ENCODE measurements at places on chromosomes 3 and 15.

DNA sequence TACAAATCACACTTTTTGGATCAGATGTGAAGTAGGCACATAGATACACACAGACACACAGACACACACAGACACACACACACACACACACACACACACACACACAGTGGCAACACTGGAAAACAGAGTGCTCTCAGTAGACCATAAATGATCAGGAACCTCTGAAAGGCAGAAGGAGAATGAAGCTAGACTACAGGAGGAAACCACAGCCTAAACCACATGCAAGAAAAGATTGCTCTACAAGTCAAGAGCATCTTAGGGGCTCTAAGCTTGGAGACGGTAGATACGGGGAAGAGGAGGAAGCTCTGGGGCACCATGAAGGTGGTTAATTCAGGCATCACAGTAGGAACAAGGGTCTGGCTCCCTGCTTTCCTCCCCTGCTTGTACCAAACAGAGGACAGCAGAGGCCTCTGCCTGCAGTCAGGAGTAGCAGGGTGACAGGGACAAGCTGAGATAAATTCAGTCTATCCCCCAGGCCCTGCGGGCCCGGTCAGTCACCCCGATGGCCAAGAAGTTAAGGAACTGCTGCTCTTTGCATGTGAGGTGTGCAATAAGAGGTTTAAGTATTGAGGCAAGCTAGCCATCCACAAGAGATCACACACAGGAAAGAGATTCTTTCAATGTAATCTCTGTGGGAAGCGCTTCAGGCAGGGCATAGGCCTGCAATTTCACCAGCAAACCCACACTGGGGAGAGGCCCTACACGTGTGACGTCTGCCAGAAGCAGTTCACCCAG is 23.5 kb upstream of the ARPIN start:
- peak; percentile 69 for DNase-seq

DNA sequence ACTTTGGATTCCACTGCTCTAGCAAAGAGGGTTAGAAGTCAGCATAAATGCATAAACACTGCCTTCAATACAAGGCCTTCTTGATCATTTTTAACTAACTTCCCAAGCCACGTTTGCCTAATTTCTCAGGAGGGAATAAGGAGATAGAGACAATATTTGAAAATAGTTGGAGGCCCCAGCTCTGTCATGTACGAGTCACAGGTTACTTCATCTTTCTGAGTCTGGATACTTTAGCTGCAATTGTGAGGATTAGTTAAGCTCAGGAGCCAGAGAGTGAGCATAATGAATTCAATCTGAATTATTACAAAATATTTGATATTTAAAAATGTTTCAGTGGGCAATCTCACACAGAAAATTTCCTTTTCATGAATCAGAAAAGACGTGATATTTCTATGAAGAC is 298.9 kb downstream of the SHOX2 start:
- DNase-seq: no peak

DNA sequence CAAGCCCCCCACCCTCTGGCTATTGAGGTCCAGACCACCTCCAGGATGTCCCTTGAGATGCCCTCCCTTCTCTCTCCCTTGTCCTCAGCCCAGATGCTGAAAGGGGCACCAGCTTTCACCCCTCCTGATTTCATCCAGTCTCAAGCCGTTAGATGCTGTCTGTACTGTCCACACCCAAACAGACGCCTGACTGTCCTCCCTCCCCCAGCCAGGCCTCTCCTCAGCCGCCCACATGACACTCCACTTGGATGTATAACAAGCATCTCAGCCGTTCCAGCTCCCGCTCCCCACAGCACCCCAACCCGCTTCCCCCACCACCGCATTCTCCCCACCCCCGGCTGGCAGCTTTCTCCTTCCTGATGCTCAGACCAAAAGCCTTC is 25.0 kb upstream of the CYP11A1 start:
- DNase-seq: no peak

- DNase-seq: no peak
Observed at GRCh38 chr15:73691396-73691795, 7.2 kb downstream of the CD276 start.

GRCh38 chr3:4322635-4323034 is 19.5 kb downstream of the SETMAR start:
- no peak for DNase-seq

- no peak for DNase-seq
Observed at GRCh38 chr3:11560746-11561145, 83.0 kb downstream of the VGLL4 start.

DNA sequence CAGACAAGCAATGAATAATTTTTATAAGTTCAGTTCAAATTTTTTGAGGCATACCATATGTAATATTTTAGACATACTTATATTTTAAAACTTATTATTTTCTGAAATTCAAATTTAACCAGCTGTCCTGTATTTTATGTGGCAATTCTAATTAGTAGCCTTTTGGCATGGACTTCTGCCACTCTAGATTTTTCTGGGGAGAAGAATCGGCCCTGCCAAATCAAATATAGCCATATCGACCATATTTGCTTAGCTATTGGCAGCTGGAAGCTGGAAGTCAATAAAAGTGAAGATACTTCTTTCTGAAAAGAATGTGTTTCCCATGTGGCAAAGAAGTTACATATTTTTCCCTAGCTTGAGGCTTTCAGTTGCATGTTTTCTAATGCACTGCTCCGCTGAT is 9.4 kb upstream of the RBMS3 start:
- DNase-seq: no peak

GRCh38 chr15:88225461-88225860 is 31.1 kb downstream of the NTRK3 start:
- DNase-seq: no peak

DNA sequence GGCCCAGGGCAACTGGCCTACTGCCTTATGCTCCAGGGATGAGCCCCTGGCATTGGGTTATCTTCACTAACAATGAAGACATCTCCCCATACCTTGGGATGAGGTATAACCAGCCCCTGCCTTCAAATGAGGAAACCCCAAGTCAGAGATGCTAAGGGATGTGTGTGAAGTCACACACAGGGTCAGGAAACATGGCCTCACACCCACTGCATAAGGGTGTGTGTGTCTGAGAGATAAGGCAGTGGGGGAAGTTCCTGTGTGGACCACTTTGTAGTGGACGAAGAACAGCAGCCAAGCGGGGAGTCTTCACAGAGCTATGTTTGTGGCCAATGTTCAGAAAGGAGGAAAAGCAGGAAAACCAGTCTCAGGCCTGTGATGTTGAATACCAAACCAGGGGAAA is 10.5 kb downstream of the ELP6 start:
- no peak for DNase-seq

GRCh38 chr15:59329570-59330350 is 42.9 kb downstream of the MYO1E start:
- DNase-seq: no peak

DNA sequence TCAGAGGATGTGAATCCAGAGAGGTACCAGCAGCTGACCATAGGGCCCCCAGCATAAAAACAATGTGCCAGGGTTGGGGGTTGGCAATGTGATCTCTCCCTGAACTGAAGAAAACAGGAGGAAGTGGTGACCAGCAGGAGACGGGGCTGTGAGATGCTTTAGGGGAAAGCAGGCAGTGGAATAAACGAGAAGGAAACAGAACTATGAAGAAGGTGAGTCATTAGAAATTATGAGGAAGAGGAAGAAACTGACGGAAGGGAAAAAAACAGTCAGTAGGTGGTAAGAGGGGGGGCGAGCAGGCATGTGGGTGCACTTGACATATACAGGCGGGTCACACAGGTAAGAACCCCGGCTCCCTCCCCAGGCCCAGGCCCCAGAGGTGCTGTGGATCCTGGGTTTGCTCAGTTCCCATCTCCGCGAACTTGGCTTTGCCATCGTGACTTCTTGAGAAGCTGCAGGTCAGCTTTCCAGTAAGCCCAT is 42.2 kb upstream of the B3GNT5 start:
- no peak for DNase-seq

DNA sequence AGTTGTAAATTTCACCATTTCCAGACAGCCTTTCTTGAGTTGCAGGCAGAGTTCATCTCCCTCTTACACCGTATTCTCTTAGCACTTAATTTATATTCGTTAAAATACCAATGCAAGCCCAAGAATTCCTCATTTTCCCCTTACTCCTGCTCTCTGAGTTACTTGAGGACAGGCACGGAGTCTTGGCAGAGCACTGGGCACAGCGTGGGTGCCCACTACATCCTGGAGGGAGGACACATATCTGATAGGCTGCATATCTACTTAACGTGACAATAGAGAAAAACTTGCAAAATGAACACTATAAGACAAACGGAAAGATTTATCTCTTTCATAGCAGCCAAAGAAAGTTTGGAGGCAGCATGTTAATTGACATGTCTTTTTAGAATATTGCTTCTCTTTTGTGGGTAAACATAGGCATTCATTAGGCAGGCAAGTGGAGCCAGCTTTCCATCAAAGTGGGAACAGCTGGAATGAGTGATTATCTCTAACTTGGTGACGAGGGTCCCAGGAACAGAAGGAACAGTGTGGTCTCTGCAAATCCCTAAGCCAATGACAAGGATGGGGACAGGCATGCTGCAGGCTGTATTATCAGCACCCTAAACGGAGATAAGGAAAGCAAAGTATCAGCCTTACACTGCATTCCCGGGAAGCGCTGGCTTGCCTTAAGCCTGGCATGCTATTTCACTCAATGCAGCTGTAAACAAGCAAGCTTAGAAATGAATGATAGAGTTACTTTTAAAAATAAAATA is 116.5 kb downstream of the RTP4 start:
- DNase-seq: no peak

DNA sequence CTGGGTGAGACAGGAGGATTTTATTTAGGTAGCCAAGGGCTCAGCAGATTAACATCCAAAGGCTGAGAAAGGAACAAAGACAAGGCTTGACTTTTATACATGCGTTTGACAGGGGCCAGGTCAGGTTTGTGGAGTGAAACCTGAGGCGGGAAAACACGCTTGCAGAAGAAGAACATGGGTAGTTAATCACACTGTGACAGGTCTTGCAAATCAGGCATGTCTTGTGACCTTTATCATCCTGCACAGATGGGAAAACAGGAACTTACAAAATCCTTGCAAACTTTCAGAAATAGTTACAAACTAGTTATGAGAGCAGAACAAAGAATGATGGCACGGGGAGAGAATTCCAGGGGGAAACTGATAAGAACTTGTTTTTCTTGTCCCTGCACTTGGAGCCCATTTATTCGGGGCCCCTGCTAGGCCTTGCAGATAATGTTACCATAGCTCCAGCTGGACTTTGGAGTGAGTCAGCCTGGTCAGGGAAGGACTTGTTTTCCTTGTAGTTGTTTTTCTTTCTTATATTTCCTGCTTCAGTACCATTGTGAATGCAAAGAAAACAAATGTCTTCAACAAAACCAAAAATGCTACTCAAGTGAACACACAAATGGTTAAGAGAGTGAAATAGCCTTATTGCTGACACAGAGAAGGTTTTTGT is 965.9 kb upstream of the ROBO1 start:
- no peak for DNase-seq

DNA sequence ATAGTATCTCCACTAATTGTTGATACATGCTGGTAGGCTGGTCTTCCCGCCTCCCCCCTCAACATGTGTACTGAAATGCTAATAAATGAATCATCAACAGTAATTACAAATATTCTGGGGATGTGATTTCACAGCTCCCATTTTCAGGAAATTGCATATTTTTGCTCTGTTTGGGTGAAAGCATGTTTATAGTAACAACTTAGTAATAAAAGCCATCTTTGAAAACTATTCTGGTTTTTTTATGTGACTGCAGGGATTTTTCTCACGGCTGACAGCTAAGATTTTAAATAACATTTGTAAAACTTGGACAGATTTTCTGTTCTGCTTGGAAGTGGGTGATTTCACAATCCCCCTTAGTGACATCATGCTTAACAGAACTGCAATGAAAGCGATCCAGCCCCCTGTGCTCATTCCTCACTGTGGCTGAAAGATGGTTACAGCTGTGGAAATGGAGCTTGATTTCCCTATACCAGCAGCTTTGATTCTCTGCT is 25.6 kb upstream of the FAM174B start:
- DNase-seq: no peak

GRCh38 chr15:62431008-62431797 is 266.1 kb upstream of the C2CD4B start:
- no peak for DNase-seq

- DNase-seq: no peak
Observed at GRCh38 chr15:95620934-95621579, 709.4 kb upstream of the NR2F2 start.

- DNase-seq: no peak
Observed at GRCh38 chr15:80594091-80594889, 100.8 kb upstream of the ABHD17C start.

DNA sequence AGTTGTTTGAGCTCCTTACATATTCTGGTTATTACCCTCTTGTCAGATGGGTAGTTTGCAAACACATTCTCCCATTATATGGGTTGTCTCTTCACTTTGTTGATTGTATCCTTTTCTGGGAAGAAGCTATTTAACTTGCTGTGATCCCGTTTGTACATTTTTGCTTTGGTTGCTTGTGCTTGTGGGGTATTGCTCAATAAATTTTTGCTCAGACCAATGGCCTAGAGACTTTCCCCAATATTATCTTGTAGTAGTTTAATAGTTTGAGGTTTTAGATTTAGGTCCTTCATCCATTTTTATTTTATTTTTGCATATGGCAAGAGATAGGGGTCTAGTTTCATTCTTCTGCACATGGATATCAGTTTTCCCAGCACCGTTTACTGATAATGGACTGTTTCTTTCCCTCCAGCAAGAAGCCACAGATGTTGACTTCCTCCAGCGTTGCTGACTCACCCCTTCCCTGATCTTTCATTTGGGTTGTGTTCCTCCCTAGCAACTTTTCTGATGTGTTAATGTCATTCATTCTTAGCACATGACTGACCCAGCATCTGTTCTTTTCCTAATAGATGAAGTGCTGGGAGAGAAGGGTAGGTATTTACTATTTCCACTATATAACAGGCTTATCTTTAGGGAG is 166.7 kb upstream of the SGO1 start:
- DNase-seq: no peak

- DNase-seq: no peak
Observed at GRCh38 chr3:101081446-101081845, 88.2 kb upstream of the ABI3BP start.

GRCh38 chr15:33152502-33153109 is 41.9 kb downstream of the FMN1 start:
- no peak for DNase-seq

GRCh38 chr3:44058868-44059203 is 182.8 kb upstream of the TOPAZ1 start:
- DNase-seq: no peak

GRCh38 chr3:110808630-110809029 is 263.0 kb upstream of the NECTIN3 start:
- DNase-seq: no peak

- no peak for DNase-seq
Observed at GRCh38 chr3:23199649-23200048, 3.5 kb upstream of the UBE2E2 start.
